ENCODE measurements at places on chromosomes 1 and 21. TPM values are rescaled to one million over a fixed set of nuclear protein-coding genes. Genes with fewer than 3 reads are reported as not detected.

GRCh38 chr1:240462766-240463395 lies 149.1 kb downstream of the GREM2 start:
- no peaks in the 10 kb centered on the region for H3K4me1 ChIP-seq
- no peak overlapping the region for H3K27ac ChIP-seq
- H3K27me3 ChIP-seq = no peaks in the 10 kb centered on the region
- H3K36me3 ChIP-seq = no peaks in the 10 kb centered on the region

- no peak overlapping the region for H3K27ac ChIP-seq
- no peak for DNase-seq
- H3K4me1 ChIP-seq = peaks cover 5% of the 10 kb centered on the region
- H3K36me3 ChIP-seq = no peaks in the 10 kb centered on the region
Observed at GRCh38 chr1:183674886-183675285, 21.8 kb upstream of the APOBEC4 start.

DNA sequence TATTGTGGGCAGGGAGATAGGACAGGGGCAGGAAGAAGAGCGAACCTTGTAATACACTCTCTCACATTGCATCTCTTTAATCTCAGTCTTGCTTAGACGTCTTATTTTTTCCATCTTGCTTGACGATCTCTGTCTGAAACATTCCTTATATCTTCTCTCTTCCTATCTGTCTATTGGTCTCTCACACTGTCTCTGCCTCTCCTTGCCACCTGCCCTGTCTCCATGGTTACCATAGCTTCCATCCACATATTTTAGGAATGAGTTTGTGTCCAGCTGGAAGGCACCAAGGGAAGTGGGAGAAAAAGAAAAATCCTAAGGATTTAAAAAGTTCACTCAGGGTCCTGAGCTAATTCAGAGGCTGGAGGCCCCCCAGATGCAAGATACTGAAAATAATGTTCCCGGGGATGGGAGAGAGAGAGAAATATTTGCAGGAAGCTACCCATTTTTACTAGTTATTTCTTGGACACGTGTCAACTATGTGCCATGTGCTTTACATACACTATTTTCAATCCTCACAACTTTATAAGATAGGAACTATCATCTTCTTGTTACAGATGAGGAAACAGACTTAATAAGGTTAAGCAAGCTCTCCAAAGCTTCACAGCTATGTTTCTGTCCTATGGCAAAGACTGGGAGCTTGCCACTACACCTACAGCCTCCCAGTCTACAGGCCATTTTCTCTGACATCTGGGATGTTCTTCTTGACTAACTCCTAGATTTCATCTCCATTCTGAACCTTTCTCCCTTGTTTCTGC lies 933 bp downstream of the ANKRD34A start:
- peak overlapping the region; percentile 87 for H3K27ac ChIP-seq
- peaks cover 1% of the 10 kb centered on the region for H3K4me1 ChIP-seq
- no peaks in the 10 kb centered on the region for H3K36me3 ChIP-seq
- no peaks in the 10 kb centered on the region for H3K27me3 ChIP-seq

DNA sequence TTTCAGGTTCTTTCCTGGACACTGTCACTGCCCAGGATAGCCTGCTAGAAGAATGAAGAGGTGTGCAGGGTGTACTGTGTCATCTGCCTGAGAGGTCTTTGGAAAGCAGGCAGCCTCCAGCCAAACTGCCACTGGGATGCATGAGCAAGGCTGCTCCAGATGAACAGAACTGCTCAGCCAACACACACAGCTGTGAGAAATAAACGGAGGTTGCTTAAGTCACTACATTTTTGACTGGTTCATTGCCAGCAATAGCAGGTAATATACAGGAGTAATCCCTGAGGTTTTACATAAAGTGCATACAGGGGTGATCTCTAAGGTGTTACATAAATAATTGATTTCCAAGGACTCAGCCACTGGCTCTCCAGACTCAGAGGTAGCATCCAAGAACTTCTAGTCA lies 516.9 kb downstream of the BRINP3 start:
- H3K36me3 ChIP-seq = no peaks in the 10 kb centered on the region
- no peak overlapping the region for H3K4me3 ChIP-seq
- H3K27me3 ChIP-seq = no peaks in the 10 kb centered on the region
- no peak overlapping the region for H3K27ac ChIP-seq
- H3K4me1 ChIP-seq = no peaks in the 10 kb centered on the region
- no peak for DNase-seq

GRCh38 chr1:220976390-220976789 lies 97.1 kb downstream of the HLX start:
- H3K27me3 ChIP-seq = no peaks in the 10 kb centered on the region
- H3K4me1 ChIP-seq = no peaks in the 10 kb centered on the region
- H3K27ac ChIP-seq = no peak overlapping the region
- no peak overlapping the region for H3K4me3 ChIP-seq
- no peaks in the 10 kb centered on the region for H3K36me3 ChIP-seq

DNA sequence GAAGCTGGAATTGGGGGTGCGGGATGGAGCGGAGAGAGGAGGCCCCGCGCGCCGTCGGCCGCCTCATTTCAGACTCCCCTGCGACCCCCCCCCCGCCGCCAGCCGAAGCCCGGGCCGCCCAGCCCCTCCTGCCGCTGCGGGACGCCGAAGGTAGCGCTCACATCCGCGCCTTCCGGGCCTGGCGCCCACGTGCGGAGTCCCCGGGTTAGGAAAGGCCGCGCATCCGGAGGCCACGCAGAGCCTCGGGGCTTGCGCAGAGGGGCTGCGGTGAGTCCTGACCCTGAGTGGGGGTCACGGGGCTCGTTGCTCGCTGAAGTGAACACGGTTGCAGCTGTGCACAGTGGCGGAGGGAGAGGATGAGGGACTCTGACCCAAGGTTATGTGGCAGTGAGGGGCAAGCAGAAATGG lies 552 bp upstream of the ZNF496 start:
- H3K27ac ChIP-seq = peak overlapping the region; percentile 80
- DNase-seq = peak; percentile 65
- peaks cover 9% of the 10 kb centered on the region for H3K4me1 ChIP-seq
- H3K36me3 ChIP-seq = no peaks in the 10 kb centered on the region

- no peak for DNase-seq
- no peak overlapping the region for H3K4me3 ChIP-seq
- no peaks in the 10 kb centered on the region for H3K27me3 ChIP-seq
- no peak overlapping the region for H3K27ac ChIP-seq
- H3K36me3 ChIP-seq = no peaks in the 10 kb centered on the region
Observed at GRCh38 chr1:156622581-156623297, 3.5 kb downstream of the HAPLN2 start.

GRCh38 chr1:219751870-219752507 lies 139.1 kb upstream of the ZC3H11B start:
- H3K4me1 ChIP-seq = no peaks in the 10 kb centered on the region
- no peak for DNase-seq
- no peak overlapping the region for H3K27ac ChIP-seq
- no peaks in the 10 kb centered on the region for H3K36me3 ChIP-seq
- H3K27me3 ChIP-seq = no peaks in the 10 kb centered on the region

DNA sequence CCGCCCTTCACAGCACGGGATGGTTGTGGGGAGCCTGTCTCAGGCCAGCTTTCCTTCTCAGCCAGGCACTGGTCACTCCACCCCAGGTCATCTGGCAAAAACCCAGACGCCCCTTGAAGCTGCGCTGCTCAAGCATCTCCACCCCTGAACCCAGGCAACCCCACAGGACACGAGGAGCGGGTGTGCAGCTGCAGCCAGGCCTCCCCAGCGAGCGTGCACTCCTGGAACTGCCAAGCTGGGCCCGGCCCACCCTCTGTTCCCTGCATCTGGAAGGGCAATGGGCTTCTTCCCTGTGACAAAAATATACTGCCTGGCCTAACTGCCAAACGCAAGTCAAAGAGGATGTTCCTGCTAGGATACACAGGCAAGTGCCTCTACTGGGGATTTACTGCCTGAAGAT lies 39.7 kb downstream of the SLC66A1 start:
- H3K36me3 ChIP-seq = no peaks in the 10 kb centered on the region
- peak; percentile 63 for DNase-seq
- peak overlapping the region; percentile 11 for H3K27ac ChIP-seq
- H3K4me3 ChIP-seq = no peak overlapping the region
- peaks cover 15% of the 10 kb centered on the region for H3K4me1 ChIP-seq
- no peaks in the 10 kb centered on the region for H3K27me3 ChIP-seq

DNA sequence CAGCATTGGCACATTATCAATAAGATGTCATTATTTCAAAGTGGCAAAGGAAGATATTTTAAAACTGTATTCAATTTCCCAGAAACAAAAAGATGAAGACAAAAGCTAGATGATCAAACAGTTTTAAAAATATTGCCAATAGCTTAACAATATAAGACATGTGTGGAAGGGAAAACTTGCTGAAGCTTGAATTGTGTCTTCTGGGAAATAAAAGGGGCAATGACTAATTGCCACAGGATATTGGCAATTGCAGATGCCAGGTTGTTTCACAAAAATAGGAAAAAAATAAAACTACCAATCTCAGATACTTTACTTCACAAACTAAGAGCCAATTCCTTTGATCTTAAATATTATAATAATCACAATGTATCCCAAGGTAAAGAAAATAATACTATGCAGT lies 679.8 kb upstream of the ADAMTS5 start:
- no peaks in the 10 kb centered on the region for H3K4me1 ChIP-seq
- no peak overlapping the region for H3K27ac ChIP-seq
- H3K36me3 ChIP-seq = no peaks in the 10 kb centered on the region
- H3K4me3 ChIP-seq = no peak overlapping the region
- no peak for DNase-seq

- no peak overlapping the region for H3K4me3 ChIP-seq
- H3K36me3 ChIP-seq = no peaks in the 10 kb centered on the region
- no peak for DNase-seq
- H3K27ac ChIP-seq = no peak overlapping the region
- no peaks in the 10 kb centered on the region for H3K27me3 ChIP-seq
- H3K4me1 ChIP-seq = no peaks in the 10 kb centered on the region
Observed at GRCh38 chr1:210248341-210248740, 15.7 kb downstream of the SERTAD4 start.

- H3K4me1 ChIP-seq = no peaks in the 10 kb centered on the region
- DNase-seq = no peak
- H3K27ac ChIP-seq = no peak overlapping the region
- no peaks in the 10 kb centered on the region for H3K27me3 ChIP-seq
Observed at GRCh38 chr21:27674041-27674615, 707.2 kb upstream of the ADAMTS5 start.

GRCh38 chr1:29703596-29704370 lies 467.5 kb downstream of the PTPRU start:
- H3K27ac ChIP-seq = no peak overlapping the region
- no peaks in the 10 kb centered on the region for H3K27me3 ChIP-seq
- H3K36me3 ChIP-seq = no peaks in the 10 kb centered on the region
- DNase-seq = no peak
- no peak overlapping the region for H3K4me3 ChIP-seq
- H3K4me1 ChIP-seq = no peaks in the 10 kb centered on the region

- no peaks in the 10 kb centered on the region for H3K27me3 ChIP-seq
- H3K4me1 ChIP-seq = no peaks in the 10 kb centered on the region
- H3K36me3 ChIP-seq = no peaks in the 10 kb centered on the region
- H3K27ac ChIP-seq = no peak overlapping the region
- DNase-seq = no peak
Observed at GRCh38 chr1:245503548-245503947, 348.8 kb downstream of the KIF26B start.

IGSF21 gene
- polyA plus RNA-seq = 0.30 TPM

CFHR5 gene
- not detected for polyA plus RNA-seq

PRDM15 gene
- polyA plus RNA-seq = 2.0 TPM

NBPF4 gene
- not detected for polyA plus RNA-seq

ATP1A4 gene
- not detected for polyA plus RNA-seq

MYOG gene
- polyA plus RNA-seq = not detected

Data from ovary (tissue), 10 donors.